ENCODE measurements at places on chromosomes 2 and 18.

- DNase-seq = no peak
Observed at GRCh38 chr2:30611583-30611982, 164.5 kb downstream of the LCLAT1 start.

DNA sequence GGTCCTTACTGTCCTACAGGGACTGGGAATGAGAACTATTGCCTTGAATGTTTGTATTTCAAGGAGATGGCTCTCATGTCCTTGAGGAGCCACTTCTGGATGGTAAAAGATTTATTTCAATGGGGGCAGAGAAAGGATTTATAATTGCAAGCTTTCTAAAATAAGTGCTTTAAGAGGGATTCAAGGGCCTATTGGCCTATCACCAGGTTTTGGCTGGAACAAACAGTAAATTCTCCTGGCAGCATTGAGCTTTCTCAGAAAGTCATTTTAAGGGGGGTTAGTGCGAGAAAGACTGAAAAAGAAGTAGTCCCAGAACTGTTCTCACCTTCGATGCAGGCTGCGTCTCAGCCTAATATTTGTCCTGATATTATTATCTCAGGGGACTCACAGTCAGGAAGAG lies 29.8 kb downstream of the DPP10 start:
- DNase-seq = no peak

GRCh38 chr18:33866386-33866785 lies 288.4 kb downstream of the ASXL3 start:
- no peak for DNase-seq

DNA sequence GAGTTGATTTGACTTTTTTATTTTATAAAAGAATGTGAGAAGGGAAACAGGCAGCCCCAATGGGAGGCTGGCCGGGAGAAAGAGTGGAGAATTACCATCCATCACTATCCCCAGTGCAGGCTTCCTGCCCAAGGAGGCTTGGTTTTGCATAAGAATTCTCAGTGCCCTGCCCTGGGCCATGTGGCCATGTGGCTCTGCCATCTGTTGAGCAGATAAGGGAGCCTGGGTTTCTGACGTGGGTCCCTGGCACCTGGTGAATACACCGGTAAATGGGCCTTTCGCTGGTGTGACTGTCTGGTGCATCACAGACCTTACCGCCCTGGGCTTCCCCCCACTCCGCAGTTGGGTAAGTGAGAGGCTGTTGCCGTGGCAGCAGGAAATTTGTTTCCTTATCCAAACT lies 54.5 kb upstream of the TMEM163 start:
- no peak for DNase-seq

GRCh38 chr2:234745347-234745746 lies 206.5 kb upstream of the SH3BP4 start:
- no peak for DNase-seq

- DNase-seq = no peak
Observed at GRCh38 chr18:37487400-37487867, 78.2 kb downstream of the CELF4 start.

- no peak for DNase-seq
Observed at GRCh38 chr2:121810959-121811853, 55.8 kb downstream of the TSN start.

GRCh38 chr2:75041226-75041625 lies 82.8 kb downstream of the POLE4 start:
- DNase-seq = no peak

GRCh38 chr2:234488913-234489451 lies 7.9 kb downstream of the ARL4C start:
- DNase-seq = peak; percentile 58

GRCh38 chr2:113112441-113112840 lies 15.0 kb upstream of the IL1RN start:
- DNase-seq = no peak

DNA sequence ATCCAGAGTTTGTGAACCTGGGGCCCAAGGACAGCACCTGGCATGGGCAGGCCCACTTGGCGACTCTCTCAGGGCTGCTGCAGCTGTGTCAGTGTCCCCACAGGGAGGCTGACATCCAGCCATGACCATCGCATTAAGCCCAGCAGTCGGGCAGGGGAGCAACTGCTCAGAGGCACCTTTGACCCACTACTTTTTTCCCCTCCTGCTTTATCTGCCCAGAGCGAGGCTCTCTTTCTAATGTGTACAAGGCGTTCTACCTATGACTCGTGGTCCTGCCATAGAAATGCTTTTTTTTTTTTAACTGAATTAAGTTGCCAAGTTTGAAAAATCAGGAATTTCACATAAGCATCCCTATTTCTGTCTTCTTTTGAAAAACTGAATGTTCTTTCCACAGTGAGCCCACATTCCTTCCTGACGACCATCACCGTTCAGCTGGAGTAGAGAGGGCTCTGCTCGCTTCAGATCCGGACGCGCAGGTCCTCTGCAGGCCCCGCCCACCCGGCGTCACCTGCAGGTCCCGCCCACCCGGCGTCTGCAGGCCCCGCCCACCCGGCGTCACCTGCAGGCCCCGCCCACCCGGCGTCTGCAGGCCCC lies 403 bp upstream of the CLUL1 start:
- DNase-seq = no peak

DNA sequence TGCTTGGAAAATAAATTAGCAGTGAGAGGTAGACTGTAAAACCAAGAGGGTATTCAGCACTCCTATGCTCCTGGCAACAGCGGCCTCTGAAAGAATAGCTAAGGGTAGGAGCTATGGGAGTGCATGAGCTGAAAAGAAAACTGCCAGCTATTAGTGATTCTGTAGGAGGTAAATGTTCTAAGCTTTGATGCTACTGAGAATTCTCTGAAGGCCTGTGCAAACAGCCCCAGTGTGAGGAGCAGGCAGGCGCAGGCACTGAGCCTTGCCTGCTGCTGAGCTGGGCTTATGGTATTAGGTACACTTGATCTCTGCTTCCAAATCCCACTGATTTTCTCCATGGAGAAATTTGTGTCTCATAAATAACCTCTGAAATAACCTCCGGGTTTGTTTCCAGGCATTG lies 86.7 kb downstream of the NYAP2 start:
- no peak for DNase-seq

DNA sequence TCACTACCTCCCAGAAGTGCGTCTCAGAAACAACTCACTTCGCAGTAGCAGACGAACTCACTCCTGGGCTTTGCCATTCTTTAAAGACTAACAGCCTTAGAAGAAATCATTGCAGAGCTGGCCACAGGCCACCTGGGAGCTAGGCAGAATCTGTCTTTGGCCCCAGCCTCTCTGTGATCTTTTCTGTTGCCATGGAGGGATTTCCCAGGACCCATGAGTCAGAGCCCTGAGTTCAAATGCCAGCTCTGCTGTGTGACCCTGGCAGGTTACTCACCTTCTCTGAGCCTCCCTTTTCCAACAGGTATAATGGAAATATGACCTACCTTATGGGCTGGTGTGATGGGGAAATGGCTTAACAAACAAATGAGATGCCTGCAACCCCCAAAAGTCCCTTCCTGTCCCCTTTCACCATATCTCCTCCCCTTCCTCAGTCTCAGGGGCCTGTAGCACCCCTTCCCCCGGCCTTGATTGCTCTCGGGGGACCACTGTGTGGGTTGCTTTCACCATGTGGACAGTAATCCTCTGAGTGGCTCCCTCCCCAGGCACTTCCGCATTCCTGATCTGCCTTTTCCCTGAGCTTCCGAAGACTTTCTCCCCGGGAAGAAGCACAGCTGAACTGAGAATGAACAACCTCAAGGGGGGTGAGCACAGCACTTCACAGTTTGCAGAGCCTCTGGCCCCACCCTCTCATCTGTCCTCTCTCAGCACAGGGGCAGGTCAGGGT lies 34.0 kb upstream of the SLC66A3 start:
- no peak for DNase-seq

- no peak for DNase-seq
Observed at GRCh38 chr2:85462322-85462721, 43.8 kb downstream of the SH2D6 start.

GRCh38 chr18:39776766-39777165 lies 2178.3 kb upstream of the PIK3C3 start:
- DNase-seq = no peak
